Activated CD4-positive, alpha-beta T cell treated with anti-CD3 and anti-CD28 coated beads, Interleukin-2, Interleukin-4, amounts not matched to agents 100 ng/mL and 50 ng/mL, durations not matched to agents 16 hours and 8 hours (primary cell): ENCODE measurements at places on chromosomes 1 and 21.

- DNase-seq, result no peak
Measured at GRCh38 chr1:125080077-125080476, 3895.3 kb downstream of the SRGAP2C start.

DNA sequence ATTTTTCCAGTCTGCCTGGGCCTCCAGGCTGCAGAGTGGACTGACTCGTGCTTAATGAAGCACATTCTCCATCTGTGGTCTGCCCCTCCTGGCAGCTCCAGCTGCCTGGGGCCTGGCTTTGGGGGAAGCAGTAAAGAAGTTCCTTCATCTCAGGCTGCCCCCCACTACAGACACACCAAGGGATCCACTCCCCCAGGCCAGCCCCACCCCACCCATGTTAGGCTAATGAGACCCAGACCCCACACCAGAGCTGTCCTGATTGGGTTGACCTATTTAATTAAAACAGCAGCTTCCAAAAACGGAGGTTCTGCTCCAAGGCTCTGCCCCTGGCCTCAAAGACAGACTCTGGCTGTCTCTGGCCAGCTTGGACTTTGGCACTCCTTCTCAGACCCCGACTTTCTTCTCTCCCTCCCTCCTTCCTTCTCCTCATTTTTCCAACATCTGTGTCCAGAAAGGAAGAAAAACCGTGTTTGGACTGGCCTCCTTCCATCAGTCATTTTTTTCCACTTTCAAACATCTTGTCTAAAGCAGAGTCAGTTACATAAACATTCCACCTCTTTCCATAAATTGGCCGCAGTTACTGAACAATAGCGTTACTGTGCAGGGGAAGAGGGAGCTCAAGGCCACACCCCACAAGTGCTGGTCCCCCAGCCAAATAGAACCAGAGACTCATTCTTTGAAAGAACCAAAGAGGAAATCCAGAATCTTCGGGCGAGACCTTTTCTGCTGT, 29.7 kb downstream of the SERTAD4 start:
- DNase-seq, result no peak

- no peak for DNase-seq
Measured at GRCh38 chr21:36567216-36567885, 87.4 kb upstream of the CLDN14 start.

DNA sequence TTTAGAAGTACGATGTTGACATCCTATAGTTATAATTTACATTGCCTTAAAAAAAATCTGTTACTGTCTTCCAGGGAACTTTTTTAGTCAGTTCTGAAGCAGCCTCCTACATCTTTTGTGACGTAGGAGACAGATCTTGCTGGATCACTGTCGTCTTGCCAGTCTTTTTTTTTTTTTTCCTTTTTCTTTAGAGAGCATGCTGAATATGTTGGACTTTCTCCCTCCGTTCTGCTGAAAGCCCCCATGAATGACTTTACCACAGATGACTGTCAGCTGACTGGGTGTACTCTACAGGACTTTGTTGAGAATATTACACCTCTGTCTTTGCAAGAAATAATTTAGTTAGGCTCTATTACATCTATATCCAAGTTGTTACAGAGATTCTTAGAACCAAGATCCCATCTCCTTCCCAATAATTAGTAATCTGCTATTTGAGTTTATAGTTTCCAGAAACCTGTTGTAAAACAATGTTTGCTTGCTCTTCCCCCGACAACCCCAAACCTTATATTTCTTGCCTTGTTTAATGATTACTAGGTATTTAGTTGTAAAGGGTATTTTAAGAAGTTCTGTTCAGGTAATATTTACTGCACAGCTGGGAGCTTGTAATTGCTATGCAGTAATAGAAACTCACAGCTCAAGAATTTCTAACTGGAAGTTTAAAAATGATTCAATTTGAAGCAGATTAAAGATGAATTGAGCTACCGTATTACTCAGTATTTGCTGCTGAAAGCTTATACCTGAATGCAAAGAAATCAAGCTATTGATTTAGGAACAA, 61.8 kb downstream of the RASAL2 start:
- no peak for DNase-seq

DNA sequence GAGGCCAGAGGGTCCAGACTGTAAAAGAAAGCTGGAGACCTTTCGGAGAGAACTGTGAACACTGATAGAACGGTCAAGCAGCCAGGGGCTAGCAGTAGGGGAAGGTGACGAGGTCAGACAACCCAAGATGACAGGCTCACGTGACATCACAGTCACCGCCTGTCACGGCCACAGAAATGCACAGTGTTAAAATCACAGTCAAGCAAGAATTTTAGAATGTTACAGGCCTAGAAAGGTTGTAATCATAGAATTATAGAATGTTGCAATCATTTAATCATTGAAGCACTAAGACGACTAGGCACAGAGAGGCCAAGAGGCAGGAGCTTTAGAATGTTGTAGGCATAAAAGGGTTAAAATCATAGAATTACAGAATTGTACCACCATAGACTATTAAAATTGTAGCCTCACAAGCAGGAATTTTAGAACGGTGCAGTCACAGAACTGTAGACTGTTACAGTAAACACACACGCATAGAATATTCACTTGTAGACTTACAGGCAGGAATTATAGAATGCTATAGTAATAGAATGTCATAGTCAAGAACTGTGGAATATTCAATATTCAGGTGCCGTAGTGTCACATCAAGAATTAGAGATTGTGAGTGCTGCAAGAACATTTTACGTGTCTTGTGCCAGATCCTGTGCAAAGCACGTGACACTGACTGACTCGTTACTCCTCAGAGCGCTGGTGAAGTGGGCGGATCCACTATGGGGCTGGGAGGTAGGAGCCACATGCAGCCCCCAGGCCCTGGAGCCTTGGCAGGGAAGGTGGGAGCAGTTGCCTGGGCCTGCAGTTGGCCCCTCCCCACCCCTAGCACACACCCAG, 118.1 kb downstream of the EPHB2 start:
- no peak for DNase-seq

DNA sequence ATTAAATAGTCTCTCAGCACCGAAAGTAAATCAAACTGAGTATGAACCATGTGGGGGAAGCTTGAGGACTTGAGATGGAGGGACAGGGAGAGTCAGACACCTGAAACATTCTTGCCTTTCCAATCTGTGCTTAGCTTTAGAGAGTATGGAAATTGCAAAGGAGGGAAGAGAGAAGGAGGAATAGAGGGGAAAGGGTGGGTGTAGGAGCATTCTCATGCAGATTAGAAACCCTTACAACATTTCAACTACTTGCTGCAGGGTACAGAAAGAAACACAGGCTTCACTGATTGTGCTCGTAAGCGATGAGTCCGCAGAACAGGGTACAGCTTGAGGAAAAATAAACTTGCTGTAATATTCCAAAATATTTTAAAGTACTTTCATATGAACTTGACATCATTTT, 73.8 kb downstream of the NIBAN1 start:
- no peak for DNase-seq

GRCh38 chr1:175543447-175543846, 199.9 kb downstream of the TNR start:
- no peak for DNase-seq

- DNase-seq, result no peak
Measured at GRCh38 chr1:47549532-47549931, 111.7 kb downstream of the FOXD2 start.

DNA sequence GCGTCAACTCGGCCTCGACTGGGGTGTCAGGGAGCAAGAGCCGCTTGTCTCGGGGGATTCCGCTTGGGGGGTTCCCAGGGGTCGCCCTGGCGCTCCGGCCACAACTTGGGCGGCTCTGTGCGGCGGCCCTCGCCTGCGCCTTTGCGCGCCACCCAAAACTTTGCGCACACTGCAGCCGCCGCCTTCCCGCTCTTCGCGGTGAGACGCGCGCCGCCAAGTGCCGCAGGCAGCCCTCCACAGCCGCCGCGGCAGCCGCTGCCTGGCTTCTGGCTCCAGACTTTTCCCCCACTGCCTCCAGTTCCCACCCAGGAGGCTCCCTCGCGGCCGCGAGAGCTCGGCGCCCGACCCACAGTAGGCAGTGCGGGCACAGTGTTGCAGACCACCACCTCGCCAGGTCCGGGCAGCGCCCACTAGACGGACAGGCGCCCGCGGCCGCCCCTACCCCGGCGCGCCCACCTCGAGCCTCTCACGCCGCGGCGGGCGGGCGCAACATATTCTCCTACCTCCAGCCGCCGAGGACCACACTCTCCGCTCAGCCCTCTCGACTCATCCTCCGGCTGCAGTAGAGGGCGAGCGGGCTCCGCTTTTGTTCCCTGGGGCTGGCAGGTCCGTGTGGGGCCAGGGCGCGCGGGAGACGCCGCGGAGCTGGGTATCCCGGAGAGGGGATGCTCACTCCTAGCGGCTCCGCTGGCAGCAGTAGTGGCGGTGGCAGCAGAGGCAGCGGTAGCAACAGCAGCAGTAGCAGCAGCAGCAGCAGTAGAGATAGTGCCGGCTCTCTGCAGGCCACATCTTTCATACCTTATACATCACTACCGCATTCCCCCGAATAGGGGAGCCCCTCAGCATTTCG, 296.6 kb downstream of the OMA1 start:
- DNase-seq, result peak; percentile 14

- DNase-seq, result peak; percentile 30
Measured at GRCh38 chr1:17045634-17046333, 8.0 kb downstream of the SDHB start.

DNA sequence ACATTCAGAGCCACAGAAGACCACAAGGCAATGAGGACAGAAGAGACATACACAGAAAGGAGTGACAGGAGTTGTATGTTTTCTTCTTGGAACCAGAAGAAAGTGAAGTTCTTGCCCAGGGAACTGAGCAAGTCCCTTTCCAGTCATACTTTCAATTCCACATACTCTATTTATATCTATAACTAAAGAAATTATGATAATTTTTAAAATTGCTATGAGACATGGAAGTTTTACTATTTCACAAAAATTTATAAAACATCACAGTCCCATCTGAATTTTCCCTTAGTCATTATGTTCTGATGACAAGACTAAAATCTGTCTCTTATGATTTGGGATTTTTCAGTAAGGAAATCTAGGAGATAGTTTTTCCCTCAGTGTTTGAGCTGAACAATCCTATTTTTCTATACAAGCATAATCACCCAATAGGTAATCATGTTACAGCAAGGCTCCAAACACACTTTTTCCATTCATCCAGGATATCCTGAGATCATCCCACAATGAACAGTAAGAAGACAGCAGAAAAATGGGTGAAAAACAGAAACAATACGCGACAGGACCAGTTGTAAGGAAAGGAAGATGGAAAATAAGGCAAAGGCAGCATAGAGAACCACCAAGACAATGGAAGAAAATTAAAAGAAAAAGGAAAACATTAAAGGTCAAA, 154.6 kb downstream of the VAV3 start:
- no peak for DNase-seq
